ENCODE measurements at places on chromosomes 2 and 18.

- H3K4me3 ChIP-seq, result no peak overlapping the region
- H3K4me1 ChIP-seq, result peaks cover 48% of the 10 kb centered on the region
- H3K27me3 ChIP-seq, result no peaks in the 10 kb centered on the region
- peak overlapping the region; percentile 62 for H3K27ac ChIP-seq
- no peaks in the 10 kb centered on the region for H3K36me3 ChIP-seq
Measured at GRCh38 chr2:181352158-181352557, 105.0 kb upstream of the ITGA4 start.

GRCh38 chr2:107806901-107807300 is 19.8 kb upstream of the RGPD4 start:
- no peak overlapping the region for H3K4me3 ChIP-seq
- H3K4me1 ChIP-seq, result peaks cover 24% of the 10 kb centered on the region
- no peak overlapping the region for H3K27ac ChIP-seq
- no peak for DNase-seq
- H3K36me3 ChIP-seq, result no peaks in the 10 kb centered on the region
- no peaks in the 10 kb centered on the region for H3K27me3 ChIP-seq

GRCh38 chr2:112733871-112734270 is 13.1 kb downstream of the NT5DC4 start:
- H3K4me3 ChIP-seq, result no peak overlapping the region

GRCh38 chr2:40384714-40385113 is 67.2 kb downstream of the SLC8A1 start:
- H3K36me3 ChIP-seq, result no peaks in the 10 kb centered on the region
- DNase-seq, result no peak
- H3K4me3 ChIP-seq, result no peak overlapping the region
- no peaks in the 10 kb centered on the region for H3K27me3 ChIP-seq
- no peaks in the 10 kb centered on the region for H3K4me1 ChIP-seq

DNA sequence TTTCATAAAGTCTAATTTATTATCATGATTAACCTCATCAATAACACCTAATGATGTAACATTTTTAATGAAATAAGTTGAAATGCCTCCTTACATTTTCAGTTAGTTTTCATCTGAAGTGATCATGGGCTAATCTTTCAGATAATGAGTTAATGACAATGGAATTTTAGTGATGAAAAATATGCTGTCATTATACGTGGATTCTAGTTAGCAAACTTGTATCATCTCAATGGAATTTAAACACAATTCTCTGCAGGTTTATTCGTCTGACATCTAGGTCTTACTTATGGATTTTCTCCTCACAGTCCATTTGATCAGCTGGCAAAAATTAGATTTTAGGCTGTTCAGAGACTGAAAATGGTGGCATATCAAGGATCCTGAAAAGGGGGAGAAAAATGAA is 885.0 kb downstream of the SLC4A3 start:
- no peaks in the 10 kb centered on the region for H3K4me1 ChIP-seq
- no peak for DNase-seq
- no peak overlapping the region for H3K4me3 ChIP-seq

DNA sequence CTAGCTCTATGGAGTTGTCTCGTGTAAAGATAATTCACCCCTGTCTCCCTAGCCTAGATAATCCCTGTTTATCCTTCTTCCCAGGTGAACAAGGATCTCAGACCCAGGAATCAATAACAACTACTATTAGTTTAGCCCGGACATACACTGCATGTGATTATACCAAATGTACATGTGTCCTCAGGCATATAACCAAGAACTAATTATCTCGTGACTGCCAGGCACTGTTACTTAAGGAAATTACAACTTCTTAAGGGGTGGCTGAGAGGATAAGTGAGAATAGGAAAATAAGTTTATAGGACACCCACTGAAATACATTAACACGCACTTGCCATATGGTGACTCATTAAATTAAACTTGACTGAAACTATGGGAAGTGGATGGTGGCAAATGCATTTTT is 126.6 kb downstream of the CNTNAP5 start:
- DNase-seq, result no peak
- no peaks in the 10 kb centered on the region for H3K36me3 ChIP-seq
- H3K4me1 ChIP-seq, result peaks cover 12% of the 10 kb centered on the region

GRCh38 chr2:82665691-82666090 is 1793.4 kb downstream of the SUCLG1 start:
- H3K27ac ChIP-seq, result no peak overlapping the region
- DNase-seq, result no peak
- H3K4me1 ChIP-seq, result no peaks in the 10 kb centered on the region
- no peak overlapping the region for H3K4me3 ChIP-seq
- no peaks in the 10 kb centered on the region for H3K27me3 ChIP-seq

DNA sequence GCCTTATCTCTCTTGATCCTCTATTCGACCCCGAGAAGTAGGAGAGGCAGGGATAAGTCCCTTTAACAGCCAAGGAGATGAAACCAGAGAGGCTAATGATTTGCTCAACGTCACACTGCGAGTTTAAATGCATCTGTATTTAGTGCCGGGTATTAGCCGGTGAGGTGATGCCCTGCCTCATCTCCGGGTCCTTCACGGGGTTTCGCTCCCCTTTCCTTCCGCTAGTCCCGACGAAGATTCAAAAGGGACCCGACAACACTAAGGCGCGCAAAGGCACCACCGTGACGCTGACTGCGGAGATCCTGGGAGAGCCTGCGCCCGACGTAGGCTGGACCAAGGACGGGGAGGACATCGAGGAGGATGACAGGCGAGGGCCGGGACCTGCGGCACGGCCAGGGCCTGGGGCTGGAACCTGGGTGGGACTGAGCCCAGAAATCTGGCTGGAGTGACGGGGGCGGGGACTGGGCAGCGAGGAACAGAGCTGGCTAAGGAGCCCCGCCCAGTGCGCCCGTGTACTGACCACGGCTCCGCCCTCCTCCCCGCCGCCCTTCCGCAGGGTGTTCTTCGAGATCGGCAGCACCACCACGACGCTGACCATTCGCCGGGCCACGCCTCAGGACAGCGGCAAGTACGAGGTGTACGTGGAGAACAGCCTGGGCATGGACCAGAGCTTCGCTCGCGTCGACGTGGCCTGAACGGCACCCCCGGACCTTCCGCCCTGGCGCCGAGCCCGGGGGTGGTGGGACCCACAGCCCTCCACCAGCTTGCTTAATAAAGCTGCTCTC is 1.0 kb upstream of the GMPPA start:
- H3K4me3 ChIP-seq, result no peak overlapping the region
- H3K36me3 ChIP-seq, result no peaks in the 10 kb centered on the region
- H3K27ac ChIP-seq, result no peak overlapping the region
- H3K27me3 ChIP-seq, result no peaks in the 10 kb centered on the region
- DNase-seq, result no peak

DNA sequence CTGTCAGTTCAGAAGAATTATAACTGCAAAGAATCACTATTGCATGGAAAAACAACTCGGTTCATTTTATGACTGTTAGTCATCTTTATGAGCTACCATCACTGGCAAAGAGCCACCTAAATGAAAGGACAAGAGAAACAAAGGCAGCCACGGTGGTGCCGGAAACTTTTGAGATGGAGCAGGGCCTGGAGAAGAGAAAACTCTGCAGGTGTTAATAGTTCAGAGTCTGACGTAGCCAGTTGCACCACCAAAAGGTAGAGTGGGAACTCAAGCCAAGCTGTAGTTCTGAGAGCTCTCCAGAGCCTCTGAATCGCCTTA is 110.9 kb downstream of the FTCDNL1 start:
- DNase-seq, result no peak
- no peaks in the 10 kb centered on the region for H3K36me3 ChIP-seq
- no peak overlapping the region for H3K4me3 ChIP-seq
- no peaks in the 10 kb centered on the region for H3K27me3 ChIP-seq
- no peaks in the 10 kb centered on the region for H3K4me1 ChIP-seq
- no peak overlapping the region for H3K27ac ChIP-seq

DNA sequence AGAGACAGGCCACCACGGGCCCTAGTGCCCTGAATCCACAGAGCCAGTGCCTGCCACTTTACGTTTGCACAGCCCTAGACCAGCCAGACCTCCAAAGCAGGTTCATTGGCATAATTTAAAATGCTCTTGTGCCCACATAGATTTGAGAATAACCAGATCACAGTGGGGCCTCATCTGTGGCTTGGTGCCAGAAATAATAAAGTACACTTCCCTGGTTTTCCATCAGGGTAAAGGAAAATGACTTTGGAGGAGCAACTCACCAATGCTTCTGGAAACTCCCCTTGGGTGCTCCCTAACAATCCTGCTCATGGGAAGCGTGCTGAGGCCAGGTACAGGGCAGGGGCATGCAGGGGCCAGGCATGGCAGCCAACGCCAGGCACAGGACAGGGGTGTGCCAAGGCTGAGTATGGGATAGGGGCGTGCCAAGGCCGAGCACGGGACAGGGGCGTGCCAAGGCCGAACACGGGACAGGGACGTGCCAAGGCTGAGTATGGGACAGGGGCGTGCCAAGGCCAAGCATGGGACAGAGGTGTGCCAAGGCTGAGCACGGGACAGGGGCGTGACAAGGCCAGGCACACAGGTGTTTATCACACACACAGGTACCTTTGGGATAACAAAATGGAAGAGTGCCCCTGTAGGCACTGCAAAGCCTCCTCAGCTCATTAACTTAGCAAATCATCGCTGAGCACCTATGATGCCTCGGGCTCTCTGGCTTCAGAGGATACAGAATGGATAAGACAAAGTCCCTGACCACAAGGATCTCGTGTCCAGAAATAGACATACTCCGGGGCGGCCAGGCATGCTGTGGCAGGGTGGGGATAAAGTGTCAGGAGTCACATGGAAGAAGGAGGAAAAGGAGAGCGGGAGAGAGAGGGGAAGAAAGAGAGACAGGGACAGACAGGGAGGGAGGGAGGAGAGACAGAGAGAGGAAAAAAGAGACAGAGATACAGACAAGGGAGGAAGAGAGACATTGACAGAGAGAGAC is 334.7 kb downstream of the EIPR1 start:
- H3K4me1 ChIP-seq, result no peaks in the 10 kb centered on the region
- H3K4me3 ChIP-seq, result no peak overlapping the region
- H3K27ac ChIP-seq, result no peak overlapping the region
- H3K36me3 ChIP-seq, result no peaks in the 10 kb centered on the region
- no peaks in the 10 kb centered on the region for H3K27me3 ChIP-seq

DNA sequence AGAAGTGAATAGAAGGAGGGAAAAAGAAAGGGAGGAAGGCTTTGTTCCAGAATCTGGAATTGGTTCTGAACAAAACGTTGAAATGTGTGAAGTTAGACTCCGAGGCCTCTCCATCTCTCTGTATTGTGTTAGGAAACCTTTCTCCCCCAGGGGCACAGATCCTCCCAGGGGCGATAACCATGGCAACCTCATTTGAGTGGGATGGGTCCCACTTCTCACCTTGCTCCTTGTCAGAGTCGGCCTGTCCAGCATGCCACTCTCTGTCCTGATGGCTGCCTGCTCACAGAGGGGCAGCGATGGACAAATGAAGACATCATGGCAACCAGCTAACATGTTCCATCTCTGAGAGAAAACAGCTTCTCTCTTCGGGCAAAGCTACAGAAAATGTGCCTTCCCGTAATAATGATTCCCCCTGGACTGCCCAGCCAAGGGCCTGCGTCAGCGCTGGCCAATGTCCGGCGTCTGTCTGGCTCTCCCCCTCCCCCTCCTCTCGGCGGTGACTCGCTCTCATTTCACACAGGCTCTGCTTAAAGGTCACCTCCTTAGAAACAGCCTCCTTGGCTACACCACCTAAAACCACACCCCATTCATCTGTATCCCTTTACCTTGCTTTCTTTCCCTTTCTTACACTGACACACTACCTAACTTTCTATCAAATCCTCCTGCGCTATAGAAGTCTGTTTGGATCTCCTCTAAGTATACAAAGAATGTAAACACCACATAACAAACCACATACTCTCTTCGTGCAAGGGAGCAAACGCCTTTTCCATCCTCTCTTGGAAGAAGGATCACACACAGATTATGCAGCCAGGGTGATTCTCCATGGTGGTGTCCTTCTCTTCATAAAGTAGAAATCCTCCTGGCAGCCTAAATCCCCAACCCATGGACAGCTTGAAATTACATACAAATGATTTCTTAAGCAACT is 32.1 kb upstream of the TTC39C start:
- no peak for DNase-seq
- H3K4me3 ChIP-seq, result no peak overlapping the region
- H3K4me1 ChIP-seq, result no peaks in the 10 kb centered on the region
- H3K36me3 ChIP-seq, result no peaks in the 10 kb centered on the region
- no peaks in the 10 kb centered on the region for H3K27me3 ChIP-seq

DNA sequence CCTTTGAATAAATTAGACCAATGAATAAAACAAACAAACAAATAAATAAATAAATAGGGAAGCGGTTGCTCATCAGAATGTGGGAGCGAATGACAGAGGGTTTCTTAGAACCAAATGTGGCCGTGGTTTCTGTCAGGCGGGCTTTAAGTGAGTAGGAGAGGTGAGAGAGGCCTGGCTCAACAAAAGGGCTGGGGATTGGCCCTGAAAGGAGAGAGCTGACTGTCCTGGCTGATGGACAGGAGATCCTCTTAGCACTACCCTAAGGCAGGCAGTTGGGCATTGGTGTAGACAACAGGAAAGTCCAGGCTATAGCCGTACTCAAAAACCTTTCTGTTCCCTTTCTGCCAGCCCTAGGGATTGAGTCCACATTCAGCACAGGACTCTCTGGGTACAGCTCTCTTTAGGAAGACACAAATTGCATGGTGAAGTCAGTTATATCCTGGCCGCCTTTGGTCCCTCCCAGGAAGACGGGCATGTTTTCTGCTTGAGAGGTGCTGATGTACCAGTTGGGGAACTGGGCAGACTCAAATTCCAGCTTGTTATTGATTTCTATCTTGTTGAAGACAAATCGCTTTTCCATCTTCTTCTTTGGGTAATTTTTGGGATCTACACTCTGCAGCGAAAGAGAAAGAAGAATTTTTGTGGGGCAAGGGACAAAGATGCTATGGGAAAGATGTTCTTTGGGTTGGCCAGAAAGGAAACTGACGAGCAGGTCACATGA is 6.5 kb downstream of the IL1B start:
- DNase-seq, result no peak
- H3K4me1 ChIP-seq, result no peaks in the 10 kb centered on the region

GRCh38 chr18:27616324-27616723 is 431.2 kb upstream of the CHST9 start:
- no peak for DNase-seq
- H3K36me3 ChIP-seq, result no peaks in the 10 kb centered on the region
- H3K27ac ChIP-seq, result no peak overlapping the region
- no peaks in the 10 kb centered on the region for H3K27me3 ChIP-seq
- H3K4me3 ChIP-seq, result no peak overlapping the region

GRCh38 chr2:79903222-79904000 is 390.6 kb downstream of the CTNNA2 start:
- H3K27me3 ChIP-seq, result no peaks in the 10 kb centered on the region
- DNase-seq, result no peak
- no peaks in the 10 kb centered on the region for H3K36me3 ChIP-seq
- no peak overlapping the region for H3K27ac ChIP-seq
- H3K4me1 ChIP-seq, result no peaks in the 10 kb centered on the region

Measured in Karpas-422 (cell line).